ENCODE measurements at places on chromosomes 5 and 9.

GRCh38 chr9:119003882-119004617 is 365.2 kb downstream of the BRINP1 start:
- no peak for DNase-seq

- no peak for DNase-seq
Measured at GRCh38 chr9:88179062-88179521, 40.8 kb upstream of the SPATA31C2 start.

GRCh38 chr5:146283344-146283761 is 55.3 kb upstream of the POU4F3 start:
- no peak for DNase-seq

GRCh38 chr5:86917117-86917579 is 299.4 kb downstream of the COX7C start:
- DNase-seq, result no peak

- no peak for DNase-seq
Measured at GRCh38 chr5:42499016-42499415, 75.8 kb downstream of the GHR start.

Data from stimulated activated CD8-positive, alpha-beta memory T cell treated with anti-CD3 and anti-CD28 coated beads, Interleukin-4, amount 100 ng/mL, for 1 hour (primary cell).